Karpas-422 (cell line): ENCODE measurements at places on chromosomes 12 and 14.

DNA sequence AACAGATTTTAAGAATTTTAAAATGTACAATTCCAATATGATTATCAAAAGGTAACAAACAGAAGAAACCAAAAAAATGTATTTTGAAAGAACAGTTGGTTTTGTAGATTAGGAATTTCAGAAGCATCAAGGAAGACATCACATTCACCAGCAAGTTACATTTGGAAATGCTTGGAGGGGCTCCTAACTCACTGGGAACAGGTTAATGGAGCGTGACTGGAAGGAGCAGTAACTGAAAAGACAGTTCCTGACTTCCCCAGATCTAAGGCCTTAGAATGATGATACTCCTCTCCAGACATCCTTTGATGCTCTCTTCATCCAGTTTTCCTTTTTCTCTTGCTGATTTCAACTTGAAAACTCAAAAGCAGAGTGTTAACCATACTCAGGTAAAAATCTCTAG, 220.0 kb upstream of the EGLN3 start:
- DNase-seq = no peak

DNA sequence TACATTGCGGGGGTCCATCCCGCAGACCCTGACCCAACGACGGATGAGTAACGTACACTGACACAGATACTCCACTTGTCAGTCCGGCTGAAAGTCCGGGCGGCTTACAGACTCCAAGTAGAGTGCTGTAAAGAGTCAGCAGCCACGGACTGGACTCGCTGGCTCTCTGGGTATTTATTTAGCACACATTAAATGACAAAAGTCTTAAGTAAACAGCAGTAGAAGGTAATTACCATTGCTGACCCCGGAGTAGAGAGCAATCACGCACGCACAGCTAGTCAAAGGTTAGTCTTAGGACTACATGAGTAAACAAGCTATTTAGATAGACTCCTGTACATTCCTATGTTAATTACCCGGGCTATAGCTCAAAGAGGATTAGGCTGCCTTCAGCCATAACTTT, 780.9 kb downstream of the RPS29 start:
- DNase-seq = no peak

DNA sequence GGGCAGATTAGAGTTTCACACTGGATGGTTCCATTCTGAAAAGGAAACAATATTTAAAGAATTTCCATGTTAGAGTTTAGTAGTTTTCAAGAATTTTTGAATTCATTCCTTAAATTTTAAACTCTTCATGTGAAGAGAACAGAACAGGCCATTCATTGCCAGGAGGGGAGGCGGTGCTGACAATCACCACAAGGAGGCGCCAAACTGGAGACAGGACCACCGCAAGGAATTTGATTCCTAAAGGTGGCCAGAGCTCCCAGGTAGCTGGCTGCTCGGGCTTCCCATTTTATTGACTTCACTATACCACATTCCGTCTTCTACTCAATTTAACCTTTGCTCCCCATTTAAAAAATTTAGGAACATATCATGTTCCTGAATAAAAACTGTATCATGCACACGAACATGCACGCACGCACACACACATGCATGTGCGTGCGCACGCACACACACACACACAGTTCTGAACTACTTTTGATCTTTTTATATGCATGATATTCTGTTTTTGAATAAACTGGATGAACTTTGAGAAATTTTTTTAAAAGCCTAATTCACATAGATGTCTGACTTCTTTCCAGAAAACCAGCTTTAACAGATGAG, 101.2 kb downstream of the NELL2 start:
- peak; percentile 77 for DNase-seq

DNA sequence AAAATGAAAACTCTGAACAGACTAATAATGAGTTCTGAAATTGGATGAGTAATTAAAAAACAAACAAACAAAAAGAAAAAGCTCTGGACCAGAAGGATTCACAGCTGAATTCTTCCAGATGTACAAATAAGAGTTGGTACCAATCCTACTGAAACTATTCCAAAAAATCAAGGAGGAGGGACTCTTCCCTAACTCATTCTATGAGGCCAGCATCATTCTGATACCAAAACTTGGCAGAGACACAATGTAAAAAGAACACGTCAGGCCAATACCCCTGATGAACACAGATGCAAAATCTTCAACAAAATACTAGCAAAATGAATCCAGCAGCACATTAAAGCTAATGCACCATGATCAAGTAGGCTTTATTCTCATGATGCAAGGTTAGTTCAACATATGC, 183.9 kb upstream of the CNOT2 start:
- no peak for DNase-seq

DNA sequence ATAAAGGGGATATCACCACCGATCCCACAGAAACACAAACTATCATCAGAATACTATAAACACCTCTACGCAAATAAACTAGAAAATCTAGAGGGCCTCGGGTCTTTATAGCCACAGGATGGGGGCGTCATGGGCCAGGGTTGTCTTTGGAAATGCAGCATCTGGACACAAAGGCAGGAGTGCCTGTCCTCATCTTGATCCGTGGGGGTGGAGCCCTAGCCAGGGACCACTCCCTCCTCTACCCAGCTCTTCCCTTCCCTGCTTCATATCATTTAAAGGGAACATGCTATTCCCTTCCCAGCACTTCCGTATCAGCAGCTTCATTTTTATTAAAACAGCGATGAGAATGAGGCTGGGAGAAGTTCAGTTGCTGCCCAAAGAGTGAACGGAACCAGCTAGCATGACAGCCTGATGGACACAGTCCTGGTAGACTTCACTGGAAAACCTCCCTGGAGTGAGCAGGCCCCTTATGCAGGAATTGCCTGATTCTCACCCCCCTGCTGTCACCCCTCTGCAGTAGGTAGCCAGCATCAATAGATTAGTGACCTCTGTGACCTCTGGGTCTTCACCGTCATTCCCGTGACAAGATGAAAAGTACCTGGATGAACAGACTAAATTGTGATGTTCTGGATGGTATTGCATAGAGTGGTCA, 251.4 kb upstream of the RGS6 start:
- DNase-seq = no peak

DNA sequence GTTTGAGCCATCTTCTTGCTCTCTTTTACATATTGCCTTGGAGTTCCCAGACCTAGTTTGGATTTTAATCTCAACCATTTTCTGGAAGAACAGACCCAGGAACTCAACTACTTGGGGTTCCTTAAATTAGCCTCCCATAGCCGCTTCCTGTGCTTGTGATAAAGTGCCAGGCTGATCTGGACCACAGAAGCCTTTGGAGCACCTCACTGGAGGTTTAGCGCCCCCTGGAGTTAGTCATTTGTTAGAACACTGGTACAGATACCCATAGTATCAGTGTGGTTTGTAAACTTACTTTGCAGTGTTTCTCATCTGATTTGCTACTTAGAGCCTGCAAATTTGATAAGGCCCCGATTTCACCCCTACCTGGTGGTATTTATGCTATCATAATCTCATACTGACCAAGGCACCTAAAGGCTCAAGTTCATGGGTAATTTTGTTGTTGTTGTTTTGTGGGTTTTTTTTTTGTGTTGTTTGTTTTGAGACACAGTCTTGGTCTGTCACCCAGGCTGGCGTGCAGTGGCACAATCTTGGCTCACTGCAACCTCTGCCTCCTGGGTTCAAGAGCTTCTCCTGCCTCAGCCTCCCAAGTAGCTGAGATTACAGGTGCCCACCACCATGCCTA, 3.7 kb downstream of the UNC119B start:
- DNase-seq = peak; percentile 94

GRCh38 chr12:54502485-54502884, 4.9 kb downstream of the NCKAP1L start:
- no peak for DNase-seq

- peak; percentile 57 for DNase-seq
Measured at GRCh38 chr12:120200364-120200800, 529 bp downstream of the RPLP0 start.
